ENCODE measurements at places on chromosomes 6 and 20.

DNA sequence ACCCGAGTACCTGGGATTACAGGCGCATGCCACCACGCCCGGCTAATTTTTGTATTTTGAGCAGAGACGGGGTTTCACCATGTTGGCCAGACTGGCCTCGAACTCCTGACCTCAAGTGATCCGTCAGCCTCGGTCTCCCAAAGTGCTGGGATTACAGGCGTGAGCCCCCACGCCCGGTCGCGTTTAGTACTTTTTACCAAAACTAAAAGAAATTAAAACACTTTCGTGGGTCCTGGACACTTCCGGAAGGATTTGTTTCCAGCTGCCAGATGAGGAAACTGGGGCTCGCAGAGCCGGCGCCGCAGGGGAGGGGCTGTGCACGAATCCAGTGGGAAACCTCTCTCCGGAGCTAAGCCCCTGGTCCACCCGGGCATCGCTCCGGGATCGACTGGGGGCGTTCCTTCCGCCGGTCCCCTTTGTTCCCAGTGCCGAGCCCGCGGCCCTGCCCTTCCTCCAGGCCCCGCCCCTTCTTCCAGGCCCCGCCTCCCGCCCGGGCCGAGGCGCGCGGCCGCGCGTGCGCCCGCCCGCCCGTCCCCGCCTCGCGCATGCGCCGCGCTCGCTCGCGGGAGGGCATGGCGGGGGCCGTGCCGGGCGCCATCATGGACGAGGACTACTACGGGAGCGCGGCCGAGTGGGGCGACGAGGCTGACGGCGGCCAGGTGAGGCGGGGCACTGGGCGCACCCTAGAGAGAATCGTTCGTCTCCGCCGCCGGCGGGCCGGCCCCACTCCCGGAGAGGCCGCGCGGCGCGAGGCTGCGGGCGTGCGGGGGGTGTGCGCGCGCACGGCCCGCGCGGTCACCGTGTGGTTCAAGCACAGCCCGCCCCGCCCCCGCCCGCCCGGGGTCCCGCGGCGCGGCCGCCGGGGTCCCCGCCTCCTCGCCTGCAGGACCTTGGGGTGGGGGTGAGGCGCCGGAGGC, at the start of gene NELFCD:
NELFCD (plus strand) TSS at position 546 of the 917 bp plus-strand sequence; CDS start at position 600, 54 bp downstream.
- DNase-seq = peak; percentile 81

DNA sequence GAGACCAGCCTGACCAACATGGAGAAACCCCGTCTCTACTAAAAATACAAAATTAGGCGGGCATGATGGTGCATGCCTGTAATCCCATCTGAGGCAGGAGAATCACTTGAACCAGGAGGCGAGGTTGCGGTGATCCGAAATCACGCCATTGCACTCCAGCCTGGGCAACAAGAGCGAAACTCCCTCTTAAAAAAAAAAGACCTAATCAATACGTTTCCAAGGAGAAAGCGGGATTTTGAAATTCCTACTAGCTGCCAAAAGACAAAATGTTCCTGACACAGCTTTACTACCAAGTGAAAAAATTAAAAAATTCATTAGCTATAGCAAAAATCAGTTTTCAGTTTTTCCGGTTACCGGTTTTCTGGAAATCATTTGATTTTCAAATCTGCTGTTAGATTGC, 129.3 kb downstream of the SCAF8 start:
- no peak for DNase-seq

GRCh38 chr20:9215539-9215938, 146.7 kb downstream of the PLCB4 start:
- DNase-seq = no peak

GRCh38 chr6:34791164-34791700, 651 bp upstream of the BLTP3A start:
- no peak for DNase-seq

- DNase-seq = no peak
These were observed 38.2 kb upstream of the CCN6 start for GRCh38 chr6:112015725-112016124.

GRCh38 chr6:159059885-159060506, 15.2 kb upstream of the TAGAP start:
- DNase-seq = no peak

DNA sequence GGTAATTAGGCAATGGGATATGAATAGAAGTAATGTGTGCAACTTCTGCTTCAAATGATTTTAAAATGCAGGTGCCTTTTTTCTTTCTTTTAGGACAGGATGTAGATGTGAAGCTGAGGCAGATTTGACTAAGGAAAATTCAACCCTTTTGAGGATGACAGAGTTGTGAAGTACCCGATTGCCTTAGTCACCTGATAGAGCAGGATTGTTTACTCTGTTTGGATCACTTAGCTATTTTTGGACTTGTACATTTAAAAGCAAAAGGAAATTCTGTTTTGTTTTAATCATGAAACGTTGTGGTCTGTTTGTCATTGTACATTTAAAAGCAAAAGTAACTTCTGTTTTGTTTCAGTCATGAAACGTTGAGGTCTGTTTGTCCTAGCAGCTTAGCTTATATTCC, 143.4 kb downstream of the FAM83B start:
- no peak for DNase-seq

GRCh38 chr6:13863699-13864155, 49.4 kb upstream of the MCUR1 start:
- DNase-seq = peak; percentile 67

- DNase-seq = no peak
These were observed 108.5 kb downstream of the MMS22L start for GRCh38 chr6:97174471-97174870.

GRCh38 chr6:9388596-9388995, 953.3 kb upstream of the SLC35B3 start:
- no peak for DNase-seq

- no peak for DNase-seq
These were observed 10.9 kb downstream of the IL20RA start for GRCh38 chr6:137033828-137034227.

- DNase-seq = no peak
These were observed 144.7 kb downstream of the ERMARD start for GRCh38 chr6:169895926-169896761.

DNA sequence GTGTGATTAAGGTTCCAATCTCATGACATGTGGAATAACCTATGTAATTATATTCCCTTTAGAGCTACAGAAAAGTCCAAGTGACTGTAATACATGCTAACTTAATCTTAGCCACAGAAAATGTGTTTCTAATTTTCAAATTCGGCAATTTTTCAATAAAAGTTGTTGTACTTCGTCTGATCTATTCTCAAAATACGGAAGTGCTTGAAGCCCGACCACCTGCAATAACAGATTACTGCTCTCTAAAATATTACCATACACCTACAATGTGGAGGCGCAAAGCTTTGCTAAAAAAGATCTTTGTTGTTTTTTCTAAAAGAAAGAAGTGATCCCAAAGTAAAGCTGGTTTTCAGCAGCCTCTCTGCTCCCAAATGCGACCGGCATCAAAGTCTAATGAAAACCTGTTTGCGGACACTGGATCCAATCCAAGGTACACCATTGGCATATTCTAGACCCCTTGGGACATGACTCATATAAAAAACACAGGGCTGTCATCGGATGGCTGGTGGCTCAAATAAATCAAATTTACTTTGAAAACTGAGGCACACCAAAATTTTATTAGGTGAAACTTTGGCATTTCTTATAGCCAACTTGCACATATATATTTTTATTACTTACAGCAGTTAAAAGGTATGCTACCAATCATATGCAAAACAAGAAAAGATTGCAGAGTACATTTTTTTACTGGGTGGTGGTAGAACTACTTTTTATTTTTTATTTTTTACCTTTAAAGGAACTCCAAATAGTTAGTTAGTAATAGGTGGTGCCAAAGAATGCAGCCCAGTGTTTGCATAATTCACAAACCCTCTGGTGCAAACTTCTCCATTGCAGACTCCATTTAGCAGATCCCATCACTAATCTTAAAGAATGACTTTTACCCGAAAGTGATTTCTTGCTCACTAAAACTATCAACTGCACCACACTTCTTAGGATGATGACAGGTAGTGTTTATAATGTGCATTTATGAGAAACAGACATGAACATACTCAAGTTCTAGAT, 118.7 kb upstream of the TBX18 start:
- DNase-seq = peak; percentile 11

DNA sequence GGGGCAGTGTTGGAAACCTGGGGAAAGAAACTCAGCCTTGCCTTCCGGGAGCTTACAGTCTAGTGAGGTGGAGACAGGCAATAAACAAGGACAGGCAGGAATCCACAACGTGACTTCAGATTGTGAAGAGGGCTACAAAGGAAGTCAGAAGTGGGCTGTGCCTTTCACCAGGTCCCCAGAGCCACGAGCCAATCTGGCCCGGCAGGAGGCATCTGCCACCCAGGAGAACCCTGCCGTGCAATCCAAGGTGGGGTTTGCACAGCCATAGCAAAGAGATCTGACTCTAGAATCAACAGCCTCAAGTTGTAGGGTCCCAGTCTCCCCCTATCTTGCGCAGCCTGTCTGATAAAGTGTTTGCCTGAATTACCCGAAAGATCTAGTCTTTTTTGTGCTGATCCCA, 5.5 kb downstream of the SLC32A1 start:
- DNase-seq = no peak

- no peak for DNase-seq
These were observed 937 bp downstream of the SPACA1 start for GRCh38 chr6:88048578-88048977.

GRCh38 chr6:154653853-154654252, 79.4 kb upstream of the SCAF8 start:
- no peak for DNase-seq

DNA sequence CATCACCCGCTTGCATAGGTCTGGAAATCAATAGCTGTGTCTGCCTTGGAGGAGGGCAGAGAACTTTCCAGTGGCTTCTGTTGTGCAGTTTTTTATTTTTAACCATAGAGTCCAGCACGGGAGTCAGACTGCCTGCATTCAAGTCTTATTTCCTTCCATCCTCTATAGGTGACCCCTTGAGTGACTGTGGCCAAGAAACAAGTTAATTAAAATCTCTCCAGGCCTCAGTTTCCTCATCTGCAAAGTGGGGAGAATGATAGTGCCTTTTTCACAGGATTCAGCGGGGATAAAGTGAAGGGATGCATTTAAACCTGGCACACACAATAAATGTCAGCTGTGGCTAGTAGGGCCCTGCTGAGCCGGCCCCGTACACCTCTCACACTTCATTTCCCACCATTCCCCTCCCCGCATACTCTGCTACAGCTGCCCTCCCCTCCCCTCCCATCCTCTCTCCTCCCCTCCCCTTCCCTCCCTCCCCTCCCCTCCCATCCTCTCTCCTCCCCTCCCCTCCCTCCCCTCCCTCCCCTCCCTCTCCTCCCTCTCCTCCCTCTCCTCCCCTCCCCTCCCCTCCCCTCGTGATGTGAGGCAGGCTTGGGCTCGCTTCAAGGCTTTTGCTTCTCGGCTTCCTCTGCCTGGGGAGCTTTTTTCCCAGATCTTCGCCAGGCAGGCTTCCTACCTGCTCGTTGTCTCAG, 150.5 kb downstream of the TFAP2C start:
- DNase-seq = no peak

GRCh38 chr6:133553652-133554051, 312.5 kb downstream of the EYA4 start:
- DNase-seq = no peak

GRCh38 chr6:15061908-15062515, 183.9 kb upstream of the JARID2 start:
- no peak for DNase-seq

GRCh38 chr6:2162079-2162445, 83.3 kb downstream of the GMDS start:
- DNase-seq = no peak

GRCh38 chr20:36313926-36314325, 7.8 kb downstream of the DLGAP4 start:
- no peak for DNase-seq

DNA sequence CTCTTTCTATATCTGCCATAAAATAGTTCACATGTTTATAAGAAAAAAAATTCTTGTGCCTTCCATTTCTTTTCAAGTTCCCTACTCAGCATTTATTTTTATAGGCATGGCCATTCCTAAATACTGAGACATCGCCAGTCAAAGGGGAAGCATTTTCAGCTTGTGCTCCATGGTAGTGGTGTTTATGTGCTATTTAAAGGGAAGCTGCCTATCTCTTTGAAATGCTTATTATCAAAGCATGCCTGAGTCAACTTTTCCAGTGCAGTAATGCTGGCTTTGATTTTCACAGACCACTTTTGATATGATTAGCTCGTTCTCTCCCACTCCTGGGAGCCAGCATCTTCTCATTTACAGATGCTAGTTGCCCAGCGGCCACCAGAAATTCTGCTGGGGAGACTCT, 124.1 kb upstream of the RIN2 start:
- no peak for DNase-seq

DNA sequence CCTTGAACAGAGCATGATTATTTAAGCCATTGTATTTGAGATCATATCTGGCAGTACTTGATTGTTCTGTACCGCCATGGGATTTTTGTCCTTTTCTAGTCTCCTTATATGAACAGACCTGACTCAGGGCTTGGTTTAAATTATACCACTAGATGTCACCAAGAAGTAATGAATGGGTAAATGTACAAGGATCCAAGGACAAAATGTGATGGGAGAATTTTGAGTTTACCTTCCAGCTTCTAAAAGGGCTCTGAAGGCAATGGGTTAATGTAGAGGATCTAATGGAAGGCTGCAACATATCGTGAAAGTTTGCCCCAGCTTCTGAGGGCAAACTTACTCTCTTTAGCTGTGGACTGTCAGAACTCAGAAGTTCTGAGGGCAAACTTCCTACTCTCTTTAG, 12.0 kb downstream of the RNF8 start:
- DNase-seq = no peak

DNA sequence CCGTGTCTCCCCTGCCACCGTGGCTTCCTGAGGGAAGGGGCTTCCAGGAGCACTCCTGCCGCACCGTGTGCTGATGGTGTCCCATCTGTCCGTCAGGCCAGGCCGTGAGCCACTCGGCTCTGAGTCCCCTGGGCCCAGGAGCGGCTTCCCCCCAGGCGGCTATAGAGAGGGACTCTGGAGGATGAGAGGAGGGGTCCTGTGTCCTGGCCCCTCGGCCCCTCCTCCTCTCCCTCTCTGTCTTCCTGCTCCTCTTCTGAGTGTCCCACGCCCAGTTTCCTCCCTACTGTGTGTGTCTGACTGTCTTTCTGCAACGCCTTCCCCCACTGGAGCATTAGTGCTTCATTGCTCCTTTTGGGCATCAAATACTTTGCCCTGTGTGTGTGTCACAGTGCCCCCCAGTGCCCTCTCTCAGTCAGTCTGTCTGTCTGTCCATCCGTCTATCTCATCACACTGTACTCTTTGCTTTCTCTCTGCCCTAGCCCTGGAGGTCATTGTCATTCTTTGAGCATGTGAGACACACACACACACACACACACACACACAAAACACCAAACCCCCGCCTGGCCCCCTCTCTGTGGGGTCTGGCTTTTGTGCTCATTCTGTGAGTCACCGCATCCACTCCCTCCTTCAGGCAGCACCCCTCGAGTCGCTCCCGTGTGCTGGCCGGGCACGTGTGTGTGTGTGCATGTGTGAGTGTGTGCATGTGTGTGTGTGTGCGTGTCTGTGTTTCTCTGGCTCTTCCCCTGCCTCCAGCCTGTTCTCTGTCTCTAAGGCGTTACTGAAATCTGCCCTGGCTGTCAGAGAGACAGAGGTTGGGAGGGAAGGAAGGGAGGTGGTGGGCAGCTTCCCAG, 71.9 kb downstream of the SRC start:
- DNase-seq = no peak

- DNase-seq = no peak
These were observed 4.2 kb downstream of the PIM1 start for GRCh38 chr6:37174196-37174514.

- no peak for DNase-seq
These were observed 1.5 kb downstream of the E2F1 start for GRCh38 chr20:33684533-33685327.

- DNase-seq = peak; percentile 88
These were observed 166.5 kb downstream of the SMOC2 start for GRCh38 chr6:168607272-168608112.

GRCh38 chr6:167649476-167649875, 177.2 kb upstream of the AFDN start:
- no peak for DNase-seq

GRCh38 chr20:42443200-42443599, 746.5 kb downstream of the PTPRT start:
- DNase-seq = no peak

Measured in NCI-H2029 (cell line).